ENCODE measurements at places on chromosomes 3 and 15.
A peak's percentile ranks its signal among the peaks of the same experiment; 100 is the strongest.

- DNase-seq: no peak
Measured at GRCh38 chr15:45265506-45265905, 13.5 kb downstream of the SLC28A2 start.

DNA sequence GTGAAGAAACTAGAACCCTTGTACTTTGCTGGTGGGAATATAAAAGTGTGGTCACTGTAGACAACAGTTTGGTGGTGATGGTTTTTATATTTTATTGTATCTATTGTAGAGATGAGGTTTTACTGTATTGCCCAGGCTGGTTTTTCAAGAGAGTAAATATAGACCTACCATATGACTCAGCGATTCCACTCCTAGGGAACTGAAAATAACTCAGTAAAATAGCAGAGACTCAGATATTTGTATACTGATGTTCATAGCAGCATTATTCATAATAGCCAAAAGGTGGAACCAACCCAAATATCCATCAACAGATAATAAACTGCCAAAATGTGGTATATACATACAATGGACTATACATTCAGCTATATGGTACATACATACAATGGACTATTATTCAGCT is 68.8 kb upstream of the IL12A start:
- no peak for DNase-seq

DNA sequence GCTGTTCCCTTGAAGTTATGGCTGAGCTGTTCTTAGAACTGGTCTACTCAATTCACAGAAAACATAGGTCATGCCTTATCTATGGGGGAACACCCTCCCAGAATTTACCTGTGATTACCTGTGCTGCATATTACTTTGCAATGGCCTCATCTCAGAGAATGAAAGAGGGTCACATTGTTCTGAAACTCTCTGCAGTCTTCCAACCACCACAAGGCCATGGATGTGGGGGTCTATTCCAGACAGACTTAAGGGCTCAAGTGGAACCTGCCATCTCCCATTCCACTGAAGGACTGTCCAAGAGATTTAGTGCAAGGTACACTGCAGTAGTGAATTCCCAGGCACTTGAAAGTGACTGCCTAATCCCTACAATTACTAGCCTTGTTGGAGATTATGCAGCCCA is 40.1 kb upstream of the RASA2 start:
- DNase-seq: no peak

GRCh38 chr3:58403513-58404109 is 30.0 kb downstream of the PDHB start:
- no peak for DNase-seq

DNA sequence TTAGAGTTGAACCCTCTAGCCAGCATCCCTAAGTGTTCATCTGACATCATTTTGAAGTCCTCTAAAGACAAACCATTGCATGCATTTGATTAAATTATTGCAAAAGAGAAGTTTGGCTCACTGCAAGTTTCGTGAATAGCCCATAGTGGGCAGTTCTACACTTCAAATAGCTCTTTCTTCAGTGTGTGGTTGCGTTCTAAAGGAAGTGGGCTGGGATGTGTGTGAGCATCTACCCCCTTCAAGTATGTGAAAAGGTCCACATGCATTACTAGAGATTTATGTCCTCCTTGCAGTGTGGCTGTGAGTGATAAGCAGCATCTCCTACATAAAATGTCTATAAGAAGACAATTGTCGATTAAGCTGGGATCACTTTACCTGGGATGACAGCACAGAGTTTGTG is 54.6 kb downstream of the SST start:
- DNase-seq: peak; percentile 11

DNA sequence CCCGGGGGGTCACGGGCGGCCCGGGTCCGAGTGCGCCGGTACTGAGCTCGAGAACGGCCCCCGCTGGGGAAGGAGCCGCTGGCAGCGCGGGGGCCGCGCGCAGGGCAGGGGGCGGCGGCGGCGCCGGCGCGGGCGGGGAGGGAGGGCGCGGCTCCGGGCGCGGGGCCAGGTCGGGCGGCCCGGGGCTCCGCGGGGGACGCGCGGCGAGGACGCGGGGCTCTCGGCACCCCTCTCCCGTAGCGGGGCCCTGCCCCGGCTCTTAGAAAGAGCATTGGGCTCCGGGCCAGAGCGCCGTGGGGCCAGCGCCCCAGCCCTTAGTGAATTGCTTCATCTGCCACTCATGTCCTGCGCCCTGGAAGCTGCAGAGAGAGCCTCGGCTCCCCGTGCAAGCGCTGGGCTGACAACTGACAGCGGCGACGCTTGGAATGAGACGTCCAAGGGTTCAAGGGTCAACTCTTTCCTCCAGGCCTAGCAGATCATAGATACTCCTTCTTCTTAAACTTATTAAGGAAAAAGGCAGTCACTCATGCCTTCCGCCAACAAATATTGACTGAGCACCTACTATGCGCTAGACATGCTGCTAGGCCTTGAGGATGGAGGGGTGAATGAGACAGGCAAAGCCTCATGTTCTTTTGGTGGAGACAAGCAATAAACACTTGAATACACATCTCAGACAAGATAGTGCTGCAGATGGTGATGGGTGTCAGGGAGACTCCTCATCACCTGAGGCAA is 140.8 kb downstream of the SMAD6 start:
- DNase-seq: no peak

DNA sequence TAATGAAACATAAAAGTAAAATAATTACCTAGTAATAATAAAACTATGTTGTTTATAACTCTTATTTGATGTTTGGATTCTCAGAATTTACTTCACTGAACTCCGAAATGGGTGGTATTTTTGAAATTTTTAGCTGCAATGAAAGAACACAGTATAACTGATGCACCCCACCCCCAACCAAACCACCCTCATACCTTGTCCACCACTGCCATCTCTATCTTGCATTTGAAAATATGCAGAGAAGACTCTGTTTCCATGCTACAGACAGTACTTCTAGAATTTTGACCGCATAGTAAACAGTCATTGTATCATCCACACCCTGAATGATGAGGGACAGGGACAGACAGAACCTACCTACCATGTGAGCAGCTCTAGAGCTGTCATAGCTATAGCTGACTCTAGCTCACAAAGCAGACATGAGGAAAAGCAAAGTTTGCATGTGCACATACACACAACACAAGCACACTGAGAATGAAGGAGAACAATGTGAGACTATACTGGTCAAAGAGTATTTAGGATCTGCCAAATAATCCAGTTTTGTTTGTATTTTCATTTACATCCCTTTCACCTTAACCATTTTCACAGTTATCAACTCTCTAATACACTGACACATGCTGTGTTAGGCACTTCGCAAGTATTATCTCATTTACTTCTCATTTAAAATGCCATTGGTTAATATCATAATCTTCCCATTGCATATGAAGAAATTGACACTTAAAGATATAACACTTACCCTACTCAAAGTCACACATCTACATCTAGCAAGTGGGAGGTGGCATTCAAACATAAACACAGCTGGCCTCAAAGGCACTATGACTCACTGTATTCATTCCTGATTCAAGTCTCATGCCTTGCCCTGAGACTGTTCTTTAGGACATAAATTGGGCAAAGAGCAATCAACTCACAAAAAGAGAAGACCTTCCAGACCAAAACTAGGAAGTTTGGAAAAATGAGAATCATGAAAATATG is 1014.7 kb upstream of the CFAP20DC start:
- no peak for DNase-seq

- DNase-seq: no peak
Measured at GRCh38 chr3:11661827-11662226, 18.1 kb upstream of the VGLL4 start.

DNA sequence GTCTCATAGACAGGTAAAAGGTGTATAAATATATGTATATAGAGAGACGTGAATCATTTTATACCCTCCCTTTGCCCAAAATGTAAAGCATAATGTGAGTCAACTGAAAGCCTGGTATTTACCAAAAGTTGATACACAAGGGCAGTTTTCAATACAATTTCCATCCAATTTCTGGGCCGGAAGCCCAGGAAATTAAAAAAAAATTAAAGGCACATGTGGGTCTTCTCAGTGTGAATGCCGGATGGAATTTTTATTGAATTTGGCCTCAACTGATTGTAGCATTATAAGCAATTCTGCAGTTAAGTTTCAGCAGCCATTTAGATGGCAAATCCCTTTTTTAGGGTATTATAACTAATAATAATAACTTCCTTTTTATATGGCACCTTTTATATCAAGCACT is 3.3 kb upstream of the CNTN3 start:
- no peak for DNase-seq

DNA sequence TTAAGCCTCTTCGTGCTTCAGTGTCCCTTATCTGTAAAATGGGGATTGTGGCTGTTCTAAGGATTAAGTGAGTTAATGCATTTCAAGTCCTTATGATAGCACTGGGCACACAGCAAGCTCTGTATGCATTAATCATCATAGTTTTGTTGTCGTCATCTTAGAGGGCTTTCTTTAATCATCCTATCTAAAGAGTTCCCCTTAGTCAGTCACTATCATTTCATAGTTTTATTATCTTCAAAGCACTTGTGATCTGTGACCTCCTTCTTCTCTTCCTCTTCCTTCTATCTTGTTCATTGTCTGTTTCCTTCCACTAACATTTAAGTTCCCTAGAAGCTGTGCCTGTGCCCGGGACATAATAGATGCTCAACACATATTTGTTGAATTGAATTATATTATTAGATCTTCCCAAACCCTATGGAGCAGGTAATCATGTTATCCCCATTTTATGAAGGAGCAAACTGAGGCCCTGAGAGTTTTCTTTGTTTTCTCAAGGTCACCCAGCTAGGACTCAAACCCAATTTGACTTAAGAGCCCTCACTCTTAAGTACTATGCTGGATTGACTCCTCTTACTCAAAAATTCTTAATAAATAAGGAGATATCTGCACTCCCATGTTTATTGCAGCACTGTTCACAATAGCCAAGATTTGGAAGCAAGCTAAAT is 24.1 kb downstream of the DUOX2 start:
- DNase-seq: no peak

- no peak for DNase-seq
Measured at GRCh38 chr3:18439281-18439680, 14.1 kb upstream of the SATB1 start.

DNA sequence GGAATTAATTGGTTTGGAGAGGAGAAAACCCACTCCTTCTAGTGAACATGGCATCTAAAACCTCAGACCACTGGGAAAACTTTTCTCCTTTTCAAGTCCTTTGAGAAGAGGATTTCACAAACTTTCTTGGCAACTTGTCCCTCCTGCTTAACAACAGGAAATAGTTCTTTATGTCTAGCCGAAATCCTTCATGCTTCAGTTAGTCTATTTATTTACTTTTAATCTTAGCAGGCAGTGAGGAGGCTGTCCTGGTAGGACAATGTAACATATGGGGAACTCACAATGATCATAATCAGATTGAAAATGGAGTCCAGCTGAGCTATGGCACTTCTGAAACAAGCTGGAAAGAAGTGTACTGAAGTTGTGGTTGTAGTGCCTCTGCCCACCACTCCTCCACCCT is 50.6 kb downstream of the KY start:
- DNase-seq: no peak

- no peak for DNase-seq
Measured at GRCh38 chr3:32820971-32821685, 3.3 kb downstream of the TRIM71 start.

DNA sequence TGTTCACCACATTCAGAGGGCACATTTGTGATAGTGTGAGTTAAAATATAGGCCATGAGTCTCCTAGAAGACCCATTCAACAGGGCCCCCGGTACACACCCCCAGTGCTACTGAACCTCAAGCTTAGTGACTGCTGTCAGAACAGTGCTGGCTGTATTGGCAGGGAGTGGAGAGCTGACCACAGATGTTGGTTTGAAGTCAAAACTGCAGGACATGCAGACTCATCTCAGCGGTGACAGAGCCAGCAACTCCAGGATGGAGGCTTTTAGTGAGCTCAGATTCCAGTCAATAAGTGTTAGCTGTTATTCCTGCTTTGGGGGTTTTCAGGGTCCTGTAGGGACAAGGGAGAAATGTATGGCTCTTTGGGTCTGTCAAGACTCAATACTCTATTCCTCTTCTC is 29.1 kb downstream of the PRR20G start:
- no peak for DNase-seq

DNA sequence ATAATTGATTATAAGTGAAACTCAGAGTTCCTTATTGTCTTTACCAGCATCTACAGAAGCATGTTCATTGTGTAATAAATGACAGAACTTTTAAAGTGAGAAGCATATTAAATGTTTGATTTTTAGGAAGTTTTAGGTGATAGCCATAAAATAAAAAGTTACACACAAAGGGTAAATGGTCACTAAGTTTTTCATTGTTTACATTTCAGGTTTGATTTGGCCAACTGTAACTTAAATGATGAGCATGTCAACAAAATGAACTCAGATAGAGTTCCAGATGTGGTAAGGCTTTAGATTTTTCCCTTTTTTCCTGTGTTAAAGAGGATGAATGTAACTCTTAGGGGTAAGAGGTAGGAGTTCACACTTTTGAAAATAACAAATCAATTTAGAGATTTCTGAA is 25.9 kb downstream of the NMD3 start:
- no peak for DNase-seq

DNA sequence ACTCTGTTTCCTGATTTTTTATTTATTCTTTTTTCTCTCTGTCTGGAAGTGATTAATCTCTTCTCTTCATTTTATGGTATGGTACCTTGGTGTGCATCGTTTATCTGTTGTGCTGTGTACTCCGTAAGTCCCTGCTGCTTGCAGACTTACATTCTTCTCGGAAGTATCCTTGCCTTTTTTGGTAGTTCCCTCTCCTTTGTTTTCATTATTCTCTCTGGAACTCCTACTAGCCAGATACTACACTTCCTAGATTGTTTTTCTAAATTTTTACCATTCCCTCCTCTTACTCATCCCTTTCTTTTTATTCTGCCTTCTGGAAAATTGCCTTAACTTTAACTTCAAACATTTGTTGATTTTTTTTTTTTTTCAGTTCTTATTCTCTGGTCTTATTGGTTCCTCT is 27.2 kb downstream of the PIK3CA start:
- no peak for DNase-seq

DNA sequence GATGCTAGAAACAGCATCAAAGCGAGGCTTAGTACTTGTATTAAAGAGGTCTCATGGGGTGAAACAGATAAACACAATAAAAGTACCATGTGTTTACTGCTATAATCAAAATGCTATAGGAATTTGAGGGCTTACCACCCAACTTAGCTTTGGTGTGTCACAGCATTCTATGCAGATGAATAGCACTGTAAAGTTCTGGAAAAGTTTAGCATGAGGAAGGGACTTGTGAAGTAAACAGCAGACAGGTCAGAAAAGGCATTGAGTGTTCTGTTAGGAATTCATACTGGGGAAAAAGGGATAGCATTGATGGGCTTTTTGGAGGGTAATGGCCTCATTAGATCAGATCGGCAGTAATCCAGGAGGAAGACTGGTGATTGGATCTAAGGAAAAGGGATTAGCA is 505.3 kb downstream of the NLGN1 start:
- DNase-seq: no peak

DNA sequence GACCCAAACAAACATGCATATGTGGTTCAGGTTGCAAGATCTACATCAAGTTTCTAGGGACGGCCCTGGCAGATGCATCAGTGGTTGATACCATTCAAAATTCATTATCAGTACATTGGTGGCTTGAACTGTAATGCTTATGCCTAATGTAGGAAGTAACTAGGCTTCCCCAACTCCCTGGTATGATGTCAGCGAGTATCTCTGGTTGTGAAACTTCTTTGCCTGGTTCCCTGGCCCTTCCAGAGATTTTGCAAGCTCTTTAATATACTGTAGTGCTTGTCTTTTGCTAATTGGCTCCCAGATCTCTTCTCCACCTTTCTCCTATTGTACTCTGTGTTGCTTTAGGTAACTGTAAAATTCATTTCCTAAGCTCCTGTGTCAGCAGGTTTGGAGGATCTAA is 114.8 kb upstream of the RARB start:
- DNase-seq: no peak

Measured in NK-92 treated with Interleukin-12 subunit alpha and Interleukin-12 subunit beta, amount 100 ng/mL, for 24 hours (cell line).